ENCODE measurements at places on chromosomes 2 and 18.

DNA sequence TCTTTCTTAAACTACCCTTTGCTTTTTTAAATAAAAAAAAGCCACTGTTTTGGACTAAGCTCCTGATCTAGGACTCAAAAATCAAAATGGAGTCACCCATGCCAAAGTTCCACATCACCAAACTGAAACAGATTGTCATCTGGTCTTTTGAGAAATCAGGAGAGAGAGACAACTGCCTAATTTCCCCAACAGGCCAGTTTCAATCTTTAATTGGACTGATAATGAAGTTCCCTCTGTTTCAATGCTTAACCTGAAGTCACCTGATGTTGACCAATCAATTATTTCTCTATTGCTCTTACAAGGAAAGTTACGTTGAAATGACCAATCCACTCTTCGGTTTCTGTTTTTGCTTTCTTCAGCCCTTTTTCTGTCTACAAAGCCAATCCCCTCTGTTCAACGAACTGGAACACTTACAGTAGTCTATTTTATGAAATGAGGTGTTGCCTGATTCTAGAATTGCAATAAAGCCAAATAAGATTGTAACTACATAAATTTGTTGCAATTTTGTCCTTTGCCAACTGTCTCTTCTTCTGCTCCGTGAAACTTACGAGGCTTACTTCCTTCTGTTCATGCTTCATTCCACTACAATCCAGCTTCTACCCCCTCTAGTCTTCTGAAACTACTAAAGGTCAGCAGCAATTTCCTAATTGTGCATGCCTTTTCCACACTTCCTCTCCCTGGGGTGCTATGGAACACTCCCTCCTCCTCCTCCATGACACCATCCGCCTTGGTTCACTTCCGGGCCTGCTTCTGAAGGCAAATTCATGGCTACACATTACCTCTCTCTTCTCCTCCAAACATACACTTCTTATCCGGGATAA, 95.2 kb upstream of the CD302 start:
- no peak for DNase-seq

DNA sequence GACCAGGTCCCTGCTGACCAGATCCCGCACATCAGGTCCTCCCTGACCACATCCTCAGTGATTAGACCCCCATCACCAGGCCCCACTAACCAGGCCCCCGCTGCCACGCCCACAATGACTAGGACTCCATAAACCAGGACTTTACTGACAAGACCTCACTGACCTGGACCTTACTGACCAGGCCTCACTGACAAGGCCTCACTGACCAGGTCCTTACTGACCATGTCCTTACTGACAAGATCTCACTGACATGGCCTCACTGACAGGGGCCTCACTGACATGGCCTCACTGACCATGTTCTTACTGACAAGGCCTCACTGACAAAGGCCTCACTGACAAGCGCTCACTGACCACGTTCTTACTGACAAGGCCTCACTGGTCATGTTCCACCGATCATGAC, 107.9 kb upstream of the TEKT4 start:
- no peak for DNase-seq

DNA sequence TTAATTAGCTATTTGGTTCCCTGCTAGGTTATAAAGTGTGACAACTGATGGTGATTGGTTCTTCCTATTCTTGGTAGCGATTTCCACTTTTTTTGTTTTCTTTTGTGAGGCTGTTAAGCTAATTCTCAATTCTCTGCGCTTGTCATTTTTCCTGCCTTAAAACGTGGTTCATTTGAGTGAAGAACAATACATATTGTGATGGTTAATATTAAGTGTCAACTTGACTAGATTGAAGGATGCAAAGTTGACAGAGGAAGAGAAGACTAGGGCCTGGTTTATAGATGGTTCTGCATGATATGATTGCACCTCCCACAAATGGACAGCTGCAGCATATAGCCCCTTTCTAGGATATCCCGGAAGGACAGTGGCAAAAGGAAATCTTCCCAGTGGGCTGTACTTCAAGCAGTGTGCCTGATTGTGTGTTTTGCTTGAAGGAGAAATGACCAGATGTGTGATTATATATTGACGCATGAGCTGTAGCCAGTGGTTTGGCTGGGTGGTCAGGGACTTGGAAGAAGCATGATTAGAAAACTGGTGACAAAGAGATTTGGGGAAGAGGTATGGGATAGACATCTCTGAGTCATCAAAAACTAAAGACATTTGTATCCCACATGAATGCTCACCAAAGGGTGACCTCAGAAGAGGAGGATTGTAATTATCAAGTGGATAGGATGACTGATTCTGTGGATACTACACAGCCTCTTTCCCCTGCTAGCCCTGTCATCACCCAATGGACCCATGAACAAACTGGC, 39.4 kb upstream of the ZNF804A start:
- no peak for DNase-seq

GRCh38 chr2:42663828-42664227, 95.4 kb downstream of the MTA3 start:
- DNase-seq: no peak

DNA sequence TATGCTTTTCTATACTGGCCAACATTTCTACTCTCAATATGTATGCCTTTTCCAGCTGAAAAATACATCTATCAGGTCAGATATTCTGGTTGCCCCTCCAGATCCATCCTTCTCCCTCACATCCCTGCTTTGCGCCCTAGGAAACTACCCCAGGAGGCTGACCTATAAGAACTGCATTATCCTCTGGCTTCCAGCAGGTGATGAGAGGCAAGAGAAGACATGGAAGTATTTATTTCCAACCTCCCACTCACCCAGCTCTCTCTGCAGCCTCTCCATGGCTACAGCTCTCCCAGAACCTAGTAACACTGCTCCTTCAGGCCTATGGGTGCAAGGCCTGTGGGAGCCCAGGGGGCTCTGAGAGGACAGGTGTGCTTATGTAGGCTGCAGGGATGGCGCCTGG, 42.9 kb downstream of the ARID5A start:
- no peak for DNase-seq

GRCh38 chr2:179237209-179237946, 27.3 kb downstream of the SESTD1 start:
- DNase-seq: no peak

GRCh38 chr2:20005067-20005627, 7.3 kb downstream of the MATN3 start:
- no peak for DNase-seq

DNA sequence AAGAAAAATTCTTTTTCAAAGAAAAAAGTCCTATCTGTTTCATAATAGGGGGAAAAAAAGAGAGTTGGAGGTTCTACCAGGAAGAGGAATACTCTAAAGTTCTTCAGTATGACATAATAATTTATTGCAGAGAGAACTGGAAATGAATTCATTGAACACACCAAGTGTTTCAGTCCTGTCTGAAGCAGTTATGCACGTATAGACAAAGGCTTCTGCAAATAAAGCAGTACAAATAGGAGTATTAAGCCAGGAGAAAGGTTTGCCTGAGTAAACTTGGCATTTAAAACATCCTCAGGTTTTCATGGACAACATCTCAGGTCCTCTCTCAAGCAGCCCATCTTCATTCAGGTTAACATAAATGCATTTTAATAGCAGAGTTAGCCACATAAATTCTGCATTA, 141.6 kb downstream of the CCDC148 start:
- no peak for DNase-seq

Data from T-helper 17 cell (primary cell).